Caudate nucleus (tissue), 63 donors: ENCODE measurements at places on chromosomes 4 and X.

GRCh38 chr4:143313521-143313920 lies 23.2 kb upstream of the GAB1 start:
- DNase-seq: no peak

DNA sequence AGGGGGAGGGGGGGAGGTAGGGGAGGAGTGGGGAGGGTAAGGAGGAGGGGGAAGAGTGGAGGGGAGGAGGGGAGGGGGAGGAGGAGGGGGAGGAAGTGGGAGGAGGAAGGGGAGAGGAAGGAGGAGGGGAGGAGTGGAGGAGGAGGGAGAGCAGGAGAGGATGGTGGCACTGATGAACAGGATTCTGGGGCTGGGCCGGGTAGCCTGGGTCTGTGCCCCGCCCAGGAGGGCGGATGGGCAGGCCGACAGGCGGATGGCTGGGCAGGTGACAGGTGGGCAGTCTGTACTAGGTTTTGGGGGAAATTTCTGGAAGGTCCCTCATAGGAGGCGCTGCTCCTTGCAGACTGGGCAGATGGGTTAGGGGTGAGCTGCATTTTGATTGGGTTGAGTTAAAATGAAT lies 66.0 kb upstream of the ADRA2C start:
- DNase-seq: no peak

- no peak for DNase-seq
Measured at GRCh38 chrX:105277132-105277531, 56.6 kb upstream of the TEX13A start.

DNA sequence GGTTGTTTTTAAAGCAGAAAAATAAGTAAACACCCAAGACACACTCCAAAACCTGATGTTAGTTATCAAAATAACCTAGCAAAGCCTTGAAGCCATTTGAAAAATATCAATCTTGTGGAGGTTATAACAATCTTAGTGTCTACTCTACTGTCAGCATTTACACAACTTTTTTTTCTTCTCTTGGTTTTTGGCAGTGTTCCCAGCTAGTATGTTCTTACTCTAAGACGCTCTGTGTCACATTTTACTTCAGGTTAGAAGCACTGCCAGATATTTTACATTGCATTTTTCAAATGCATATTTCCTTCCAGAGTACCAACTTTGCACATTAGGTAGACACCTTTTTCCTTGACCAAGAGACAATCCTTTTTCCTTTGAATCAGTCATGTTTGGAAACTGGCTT lies 114.0 kb upstream of the INPP4B start:
- DNase-seq: no peak

DNA sequence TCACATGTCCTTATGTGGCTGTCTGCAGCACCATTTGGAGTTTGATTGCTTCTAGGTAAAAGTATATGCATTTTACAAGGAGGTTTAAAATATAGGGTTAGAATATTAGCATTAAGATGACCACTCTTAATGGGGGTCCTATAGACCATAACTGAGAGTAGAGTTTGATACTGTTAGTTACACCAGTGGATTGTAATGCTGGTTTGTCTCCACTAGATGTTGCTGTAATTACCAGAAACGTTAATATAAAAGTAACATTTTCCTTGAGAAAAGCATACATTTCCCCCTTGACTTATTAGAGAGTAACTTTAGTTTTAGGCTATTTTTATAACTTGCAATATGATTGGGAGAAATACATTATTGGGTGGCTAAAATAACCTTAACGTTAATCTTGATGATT lies 93.0 kb downstream of the ZXDA start:
- DNase-seq: no peak

DNA sequence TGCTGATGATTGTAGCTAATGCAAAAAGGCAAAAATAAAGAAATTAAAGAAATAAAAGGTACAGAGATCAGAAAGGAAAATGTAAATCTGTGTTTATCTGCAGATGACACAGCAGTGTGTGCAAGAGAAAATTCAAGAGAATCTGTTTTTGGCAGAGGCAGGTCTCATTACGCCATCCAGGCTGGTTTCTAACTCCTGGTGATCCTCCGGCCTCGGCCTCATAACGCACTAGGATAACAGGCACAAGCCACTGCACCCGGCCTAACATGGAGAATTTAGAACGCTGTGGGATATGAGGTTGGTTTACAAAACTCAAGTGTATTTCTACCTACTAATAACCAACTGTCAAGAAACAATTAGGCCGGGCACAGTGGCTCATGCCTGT lies 29.4 kb downstream of the CTBP1 start:
- no peak for DNase-seq

DNA sequence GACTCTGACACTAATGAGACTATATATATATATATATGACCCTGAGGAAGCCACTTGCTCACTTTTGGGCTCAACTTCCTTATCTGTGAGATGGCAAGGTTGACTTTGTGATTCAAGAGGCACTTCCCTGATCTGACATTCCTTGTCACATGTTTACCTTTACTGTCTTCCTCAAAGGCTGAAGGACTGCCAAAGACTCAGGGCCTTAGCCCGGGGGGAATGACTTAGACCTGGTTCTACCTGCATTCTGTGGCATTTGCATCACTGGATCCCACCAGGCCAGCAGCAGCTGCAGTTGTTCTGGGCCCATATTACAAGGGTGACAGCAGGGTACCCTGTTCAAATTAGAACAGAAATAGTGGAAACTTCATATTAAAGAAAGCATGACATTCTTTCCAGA lies 3.1 kb upstream of the HS6ST2 start:
- DNase-seq: no peak

GRCh38 chrX:106306391-106306947 lies 138.4 kb downstream of the PWWP3B start:
- no peak for DNase-seq

GRCh38 chr4:83931659-83932438 lies 395.9 kb downstream of the GPAT3 start:
- no peak for DNase-seq

DNA sequence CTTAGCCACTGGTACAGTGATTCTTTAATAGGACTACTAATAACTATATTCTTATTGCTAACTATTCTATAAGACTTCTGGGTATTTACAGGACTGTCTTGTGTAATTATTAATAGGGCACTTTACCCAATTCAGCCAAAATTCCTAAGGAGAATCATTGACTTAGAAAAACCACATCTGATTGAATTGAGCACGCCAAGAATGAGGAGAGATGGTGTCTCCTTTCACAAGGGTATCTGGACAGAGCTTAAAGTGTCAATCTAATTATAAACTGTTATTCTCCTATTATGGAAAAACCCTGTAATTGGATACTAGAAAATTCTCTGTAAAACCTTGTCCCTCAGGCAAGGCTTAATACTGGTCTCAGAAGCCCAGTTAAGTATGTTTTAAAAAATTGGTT lies 111.1 kb upstream of the TLL1 start:
- no peak for DNase-seq

DNA sequence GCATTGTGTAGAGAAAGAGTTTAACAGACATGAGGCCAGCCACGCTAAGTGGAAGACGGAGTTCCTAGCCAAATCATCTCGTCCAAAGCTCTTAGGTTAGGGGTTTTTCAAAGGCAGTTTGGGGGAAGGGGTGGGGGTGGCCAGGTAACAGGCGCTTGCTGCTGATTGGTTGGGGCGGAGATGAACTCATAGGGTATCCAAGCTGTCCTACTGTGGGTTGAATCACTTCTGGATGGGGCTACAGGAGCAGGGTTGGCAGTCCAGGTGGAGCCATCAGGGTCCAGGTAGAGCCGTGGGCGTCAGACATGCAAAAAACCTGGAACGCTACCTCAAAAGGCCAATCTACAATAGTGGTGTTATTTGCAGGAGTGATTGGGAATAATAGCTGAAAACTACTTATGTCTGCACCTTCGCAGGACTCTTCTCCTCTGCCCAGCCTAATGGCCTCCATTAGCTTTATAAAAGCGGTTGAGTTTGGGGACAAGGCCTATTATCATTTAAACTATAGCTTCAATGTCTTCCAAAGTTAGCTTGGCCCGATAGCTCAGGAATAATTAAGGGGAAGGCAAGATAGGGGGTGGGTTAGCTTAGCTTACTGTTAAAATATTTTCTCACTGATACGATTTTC lies 579.6 kb downstream of the NLGN4X start:
- no peak for DNase-seq

- DNase-seq: no peak
Measured at GRCh38 chr4:17562157-17562556, 14.8 kb upstream of the LAP3 start.

- no peak for DNase-seq
Measured at GRCh38 chr4:142064181-142064580, 427.8 kb downstream of the IL15 start.

GRCh38 chr4:1137850-1138249 lies 24.5 kb upstream of the RNF212 start:
- no peak for DNase-seq

GRCh38 chrX:141455103-141455502 lies 129.4 kb downstream of the SPANXA1 start:
- no peak for DNase-seq

DNA sequence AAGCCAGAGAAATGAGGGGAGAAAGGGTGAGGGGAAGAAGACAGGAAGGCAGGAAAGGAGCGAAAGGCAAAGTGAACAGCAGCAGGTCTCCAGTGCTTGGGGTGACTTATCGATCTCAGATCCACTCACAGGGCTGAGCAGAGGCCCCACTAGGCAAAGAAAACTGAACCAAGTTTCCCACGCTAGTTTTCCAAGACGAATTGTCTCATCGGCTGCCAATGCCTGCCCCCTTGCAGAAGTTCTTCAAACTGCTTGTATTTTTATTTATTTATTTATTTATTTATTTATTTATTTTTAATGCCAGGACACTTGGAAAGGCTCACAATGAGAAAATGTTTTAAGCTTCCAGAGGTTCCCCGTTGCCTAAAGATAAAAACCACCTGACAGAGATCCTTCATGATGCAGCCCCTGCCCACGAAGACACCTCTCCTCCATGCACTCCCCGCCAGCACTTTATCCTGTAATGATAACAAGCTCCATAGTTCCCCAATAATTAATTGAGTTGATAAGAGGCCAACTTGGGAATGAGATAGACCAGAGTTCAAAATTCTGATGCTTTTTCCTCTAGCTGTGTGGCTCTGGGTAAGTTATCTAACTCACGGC lies 43.2 kb downstream of the QDPR start:
- no peak for DNase-seq

DNA sequence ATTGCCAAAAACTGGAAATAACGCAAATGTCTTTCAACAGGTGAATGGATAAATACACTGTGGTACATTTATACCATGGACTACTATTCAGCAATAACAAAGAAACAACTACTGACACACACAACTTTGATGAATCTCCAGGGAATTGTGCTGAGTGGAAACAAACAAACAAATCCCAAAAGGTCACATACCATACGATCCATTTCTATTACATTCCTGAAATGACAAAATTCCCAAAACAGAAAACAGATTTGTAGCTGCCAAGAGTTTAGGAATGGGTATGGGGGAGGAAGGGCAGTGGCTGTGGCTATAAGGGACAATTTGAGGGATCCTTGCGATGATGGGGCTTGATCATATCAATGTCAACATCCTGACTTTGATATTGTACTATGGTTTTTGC lies 2.5 kb downstream of the ZNF182 start:
- DNase-seq: no peak

- DNase-seq: no peak
Measured at GRCh38 chrX:41858161-41858775, 65.1 kb downstream of the CASK start.

DNA sequence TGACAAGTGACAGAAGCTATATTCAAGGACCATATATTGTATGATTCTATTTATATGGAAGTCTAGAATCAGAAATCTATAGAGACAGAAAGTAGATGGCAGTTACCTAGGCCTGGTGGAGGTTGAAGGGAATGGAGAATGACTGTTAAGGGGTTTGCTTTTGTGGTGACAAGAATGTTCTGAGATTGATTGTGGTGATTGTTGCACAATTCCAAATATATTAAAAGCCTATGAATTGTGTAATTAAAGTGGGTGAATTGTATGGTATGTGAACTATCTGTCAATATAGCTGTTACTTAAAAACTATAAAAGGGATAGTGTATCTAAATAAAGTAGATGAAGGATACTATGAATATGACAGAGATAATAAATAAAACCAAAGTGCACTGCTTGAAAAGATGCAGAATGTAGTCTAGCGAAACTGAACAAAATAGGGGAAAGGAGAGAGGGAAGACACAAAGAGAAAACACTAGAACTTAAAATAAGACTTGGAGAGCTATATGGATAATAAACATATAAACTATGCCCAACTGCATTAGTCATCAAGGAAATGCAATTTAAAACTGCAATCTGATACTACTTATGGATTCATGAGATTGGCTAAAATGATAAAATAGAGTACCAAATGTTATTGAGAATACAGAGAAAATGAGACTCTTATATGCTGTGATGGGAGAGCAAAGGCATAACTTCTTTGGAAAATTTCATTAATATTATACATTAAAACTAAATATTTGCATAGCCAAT lies 82.1 kb upstream of the BANK1 start:
- no peak for DNase-seq

- no peak for DNase-seq
Measured at GRCh38 chr4:170307182-170307581, 217.4 kb upstream of the AADAT start.

- no peak for DNase-seq
Measured at GRCh38 chr4:16218950-16219349, 7.3 kb downstream of the TAPT1 start.

- no peak for DNase-seq
Measured at GRCh38 chrX:425056-425455, 38.3 kb upstream of the PPP2R3B start.

GRCh38 chr4:170033999-170034398 lies 7.8 kb upstream of the MFAP3L start:
- DNase-seq: no peak

DNA sequence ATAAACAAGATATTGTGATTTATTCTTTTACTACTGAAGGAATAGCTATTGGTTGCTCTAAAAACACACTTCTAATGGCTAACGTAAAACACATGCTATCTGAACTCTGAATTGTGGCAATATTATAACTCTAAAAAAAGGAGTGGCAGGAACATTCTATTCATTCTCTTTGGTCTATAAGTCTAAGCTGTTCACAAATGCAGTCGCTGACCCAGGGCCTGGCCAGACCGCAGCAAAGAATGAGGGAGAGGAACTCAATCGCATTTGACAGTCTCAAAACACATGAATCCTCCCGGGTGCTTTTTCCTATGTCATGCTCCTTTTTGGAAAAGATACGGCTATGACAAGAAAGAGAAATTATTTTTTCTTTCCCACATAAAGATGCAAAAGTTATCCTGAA lies 651.6 kb upstream of the PITX2 start:
- no peak for DNase-seq

DNA sequence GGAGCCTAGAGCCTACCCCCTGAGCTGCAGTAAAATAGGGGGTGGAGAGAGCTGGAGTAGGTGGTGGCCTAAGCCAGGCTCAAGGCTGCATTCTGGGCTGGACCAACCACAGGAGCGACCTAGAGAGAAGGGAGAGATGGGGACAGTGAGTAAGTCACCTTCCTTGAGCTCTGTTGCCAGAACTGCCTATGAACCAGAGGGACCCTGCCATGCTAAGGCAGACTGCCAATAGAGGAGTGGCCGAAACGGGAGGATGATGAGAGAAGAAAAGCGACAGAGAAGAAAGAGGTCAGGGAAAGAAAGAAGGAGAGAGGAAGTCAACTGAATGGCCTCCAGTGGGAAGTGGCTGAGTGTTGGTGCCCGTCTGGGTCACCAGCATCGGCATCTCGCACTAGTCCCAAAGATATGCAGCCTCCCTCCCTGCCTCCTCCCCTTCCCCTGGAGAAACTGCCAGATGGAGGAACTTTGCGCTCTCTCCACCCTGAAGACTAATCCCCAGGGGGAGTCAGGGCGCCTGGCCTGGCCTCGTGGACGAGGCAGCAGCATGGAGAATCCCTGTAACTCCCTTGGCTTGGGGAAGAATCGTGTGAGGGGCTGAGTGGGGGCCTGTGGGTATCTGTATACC lies 28.8 kb downstream of the ELF4 start:
- DNase-seq: no peak

GRCh38 chrX:42098900-42099299 lies 175.5 kb upstream of the CASK start:
- no peak for DNase-seq
